ENCODE measurements at places on chromosomes 1 and 21.

DNA sequence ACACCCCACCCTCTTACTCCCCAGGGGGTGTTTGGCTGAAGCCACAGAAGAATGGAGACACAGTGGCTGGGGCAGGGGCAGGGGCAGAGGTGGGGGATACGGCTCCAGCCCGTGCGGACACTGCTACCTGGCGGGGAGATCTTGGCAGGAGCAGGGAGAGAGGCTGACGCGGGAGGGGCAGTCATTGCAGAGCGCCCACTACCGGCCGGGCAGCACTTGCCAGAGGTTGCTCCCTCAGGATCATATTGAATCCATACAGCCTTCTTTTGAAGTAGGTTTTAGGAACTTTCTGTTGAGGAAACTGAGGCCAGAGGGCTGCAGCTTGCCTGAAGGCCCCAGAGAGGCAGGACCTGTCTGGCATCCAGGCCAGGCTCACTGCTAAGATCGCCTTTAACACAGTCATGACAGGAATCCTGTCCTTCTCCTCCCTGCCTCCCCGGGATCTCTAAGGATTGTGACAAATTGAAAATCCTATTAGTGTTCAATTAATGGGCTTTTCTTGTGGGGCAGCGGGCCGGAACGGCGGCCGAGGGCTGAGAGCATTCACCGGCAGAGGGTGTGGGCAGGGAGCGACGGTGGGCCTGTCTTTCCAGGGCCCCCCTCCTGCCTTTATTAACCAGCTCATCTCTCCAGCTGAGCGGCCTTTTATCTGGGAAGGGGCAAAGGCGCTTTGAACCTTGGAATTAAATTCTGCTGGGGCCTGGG, 65.5 kb upstream of the WNT4 start:
- no peak for DNase-seq

DNA sequence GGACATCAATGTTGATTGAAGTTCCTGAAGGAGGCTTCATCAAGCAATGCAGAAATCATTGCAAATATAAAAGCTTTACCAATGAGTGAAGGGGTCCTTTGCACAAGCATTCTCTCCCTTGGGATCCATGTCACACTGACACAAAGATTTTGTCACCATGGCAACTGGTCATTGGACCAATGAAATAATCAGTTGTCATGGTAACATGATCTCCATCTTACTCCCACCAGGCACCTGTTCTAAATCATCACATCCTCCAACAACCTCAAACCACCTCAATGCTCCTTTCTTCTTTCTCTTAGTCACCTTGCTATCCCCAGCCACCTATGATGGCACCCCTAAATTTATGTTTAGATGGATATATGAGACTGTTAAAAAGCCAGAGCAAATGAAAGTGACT, 13.5 kb upstream of the FOXJ3 start:
- no peak for DNase-seq

DNA sequence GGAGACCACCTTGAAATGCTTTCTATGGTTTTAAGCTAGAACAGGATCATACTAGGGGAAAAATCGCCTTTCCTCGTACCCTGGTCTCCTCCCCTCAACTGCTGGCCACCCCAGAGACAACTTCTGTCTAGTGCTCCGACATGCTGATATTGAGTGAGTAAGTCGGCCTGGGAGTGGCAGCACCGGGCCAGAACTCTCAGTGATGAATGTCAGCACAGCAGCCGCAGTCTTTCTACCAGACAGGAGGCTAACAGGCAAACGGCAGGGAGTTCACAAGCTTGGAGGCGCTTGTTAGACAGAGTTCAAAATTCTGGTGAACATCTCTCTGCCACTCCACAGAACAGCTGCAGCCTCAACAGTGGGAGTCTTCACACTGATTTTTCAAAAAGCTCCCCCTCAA, 716.9 kb downstream of the ADGRL2 start:
- no peak for DNase-seq

DNA sequence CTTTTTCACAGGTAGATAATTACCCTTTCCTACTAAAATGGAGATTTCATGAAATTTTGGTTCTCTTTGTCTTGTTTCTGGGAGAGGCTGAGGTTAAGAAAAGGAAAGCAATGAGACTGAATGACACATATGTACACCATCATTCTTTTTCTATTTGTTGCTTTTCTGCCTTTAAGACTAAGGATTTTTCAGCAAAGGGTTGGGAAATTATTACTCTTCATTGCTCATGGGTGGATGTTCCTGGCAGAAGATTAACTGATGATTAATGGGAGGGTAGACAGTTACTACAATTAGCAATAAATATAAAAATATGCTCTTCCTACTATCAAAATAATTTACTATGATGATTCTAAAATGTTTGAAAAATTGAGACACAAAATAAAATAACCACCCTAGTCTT, 316.5 kb upstream of the USP24 start:
- no peak for DNase-seq

GRCh38 chr1:152912900-152913299, 4.6 kb downstream of the IVL start:
- DNase-seq: no peak

DNA sequence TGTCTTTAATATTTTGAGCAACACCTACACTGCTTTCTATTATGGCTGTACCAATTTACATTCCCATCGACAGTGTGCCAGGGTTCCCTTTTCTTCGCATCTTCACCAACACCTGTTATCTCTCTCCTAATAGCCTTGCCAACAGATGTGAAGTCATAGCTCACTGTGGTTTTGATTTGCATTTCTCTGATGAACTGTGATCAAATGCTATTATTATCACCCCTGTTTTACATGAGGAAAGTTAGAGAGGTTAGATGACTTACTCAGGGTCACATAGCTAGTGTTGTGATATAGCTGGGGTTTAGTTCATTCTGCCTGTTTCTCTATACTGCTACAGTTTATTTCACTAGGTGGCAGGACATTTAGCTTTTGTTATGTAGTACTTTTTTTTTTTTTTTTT, 204.1 kb downstream of the FMN2 start:
- DNase-seq: no peak
